Hindlimb muscle (tissue), 1 donor: ENCODE measurements at places on chromosomes 11 and 22.
A peak's percentile ranks its signal among the peaks of the same experiment; 100 is the strongest.

- DNase-seq = no peak
Measured at GRCh38 chr11:76654980-76655379, 15.6 kb downstream of the LRRC32 start.

DNA sequence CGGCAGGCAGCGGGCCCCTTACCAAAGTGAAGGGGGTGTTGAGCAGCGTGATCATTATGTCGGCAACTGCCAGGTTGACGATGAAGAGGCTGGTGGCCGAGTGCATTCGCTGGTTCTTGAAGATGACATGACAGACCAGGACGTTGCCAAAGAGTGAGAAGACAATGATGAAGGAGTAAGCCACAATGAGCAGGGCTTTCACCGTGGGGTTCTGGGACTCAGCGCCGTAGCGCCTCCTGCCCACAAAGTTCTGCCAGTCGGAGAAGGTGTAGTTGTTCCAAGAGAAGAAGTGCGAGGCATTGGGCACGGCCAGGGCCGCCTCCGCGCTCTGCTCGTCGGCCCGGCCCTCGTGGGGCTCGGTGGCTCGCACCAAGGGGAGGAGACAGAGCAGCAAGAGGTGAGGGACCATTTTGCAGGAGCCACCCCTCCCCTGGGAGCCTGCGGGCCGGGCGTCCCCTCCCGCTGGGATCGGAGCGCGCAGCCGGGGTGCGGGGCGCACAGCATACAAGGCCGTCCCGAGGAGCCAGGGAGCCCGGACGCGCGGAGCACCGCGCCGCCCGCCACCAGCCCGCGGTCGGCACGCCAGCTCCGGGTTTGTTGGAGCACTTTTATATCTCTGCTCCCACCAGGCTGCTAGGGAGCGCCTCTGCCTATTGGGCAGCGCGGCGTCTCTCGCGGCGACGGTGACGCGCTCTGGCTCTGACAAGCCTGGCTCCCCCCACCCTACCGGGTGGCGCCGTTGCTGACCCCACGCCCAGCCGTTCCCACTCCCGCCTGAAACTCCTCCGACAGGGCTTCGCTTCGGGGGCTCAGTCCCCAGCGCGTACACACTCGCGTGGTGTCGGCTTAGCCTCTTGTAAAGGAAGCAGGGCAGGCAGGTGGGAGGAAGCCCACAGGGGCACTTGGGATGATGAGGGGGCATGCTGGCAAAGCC, at the start of gene GPR83:
Gene GPR83, minus strand, starts transcription at position 581 of the 934 bp plus-strand sequence. Its CDS starts 172 bp downstream, at position 409.
- no peak for DNase-seq

DNA sequence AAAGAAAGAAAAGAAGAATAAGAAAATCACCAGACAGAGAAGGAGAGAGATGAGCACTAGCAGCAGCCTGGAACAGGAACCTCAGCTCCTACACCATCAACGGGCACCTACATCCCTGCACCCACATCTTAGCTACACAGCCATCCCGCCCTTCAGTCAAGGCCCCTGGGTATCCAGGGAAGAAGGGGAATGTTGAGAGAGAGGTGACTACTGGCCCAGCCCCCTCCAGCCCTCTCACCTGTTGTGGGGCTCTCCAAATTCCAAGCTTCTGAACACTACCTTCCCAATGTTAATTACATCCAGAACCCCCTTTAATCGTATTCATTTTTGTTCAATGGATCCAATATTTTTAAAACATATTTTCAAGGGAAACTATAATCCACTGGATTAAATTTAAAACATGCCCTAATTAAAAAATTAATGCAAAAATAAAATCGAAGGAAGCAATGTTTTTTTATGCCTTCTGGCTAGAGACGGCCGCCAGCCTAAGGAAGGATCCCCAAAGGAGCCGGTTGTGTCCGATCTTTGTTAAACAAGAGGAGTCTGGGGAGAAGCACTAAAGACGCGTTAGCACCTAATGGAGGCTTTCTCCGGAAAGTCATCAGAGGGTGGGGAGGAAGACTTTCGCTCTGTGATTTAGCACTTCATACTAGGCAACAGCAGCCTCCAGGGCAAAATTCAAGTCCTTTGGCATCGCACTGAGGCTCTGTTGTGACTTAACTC, 9.5 kb downstream of the TPST2 start:
- no peak for DNase-seq

DNA sequence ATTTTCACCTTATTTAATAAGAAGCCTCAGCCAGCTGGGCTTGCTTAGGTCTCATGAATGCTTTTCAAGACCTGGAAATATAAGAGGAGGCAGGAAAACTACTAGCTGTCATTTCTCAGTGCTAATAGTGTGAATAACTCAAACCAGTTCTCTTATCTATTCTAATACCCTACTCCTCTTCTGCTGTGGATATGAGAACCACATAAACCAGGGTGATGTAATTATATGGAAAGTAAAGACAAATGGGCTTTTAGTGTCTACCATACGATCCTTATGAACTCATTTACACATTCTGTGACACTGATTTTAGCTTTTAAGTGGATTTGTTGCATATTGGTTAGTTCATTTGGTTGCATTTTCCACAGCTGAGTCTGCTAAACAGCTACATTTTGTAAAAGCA, 8.6 kb downstream of the PDGFD start:
- no peak for DNase-seq

DNA sequence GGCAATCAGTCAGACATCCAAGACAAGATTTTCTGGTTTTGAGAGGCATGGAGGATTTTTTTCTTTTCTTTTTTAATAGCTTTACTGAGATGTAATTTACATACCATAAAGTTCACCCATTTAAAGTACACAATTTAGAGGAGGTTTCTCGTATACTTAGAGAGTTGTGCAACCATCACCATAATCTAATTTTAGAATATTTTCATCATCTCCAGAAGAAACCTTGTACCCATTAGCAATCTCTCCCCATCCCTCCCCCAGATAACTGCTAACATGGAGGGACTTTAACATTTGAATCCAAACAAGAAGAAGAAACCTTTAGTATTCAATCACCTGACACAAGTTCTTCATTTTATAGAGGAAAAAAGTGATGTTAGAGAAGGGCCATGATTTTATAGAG, 83.6 kb downstream of the CLPB start:
- no peak for DNase-seq

GRCh38 chr11:78350091-78350645, 67.5 kb downstream of the GAB2 start:
- peak; percentile 65 for DNase-seq

GRCh38 chr11:32100495-32100894, 9.6 kb downstream of the RCN1 start:
- no peak for DNase-seq

DNA sequence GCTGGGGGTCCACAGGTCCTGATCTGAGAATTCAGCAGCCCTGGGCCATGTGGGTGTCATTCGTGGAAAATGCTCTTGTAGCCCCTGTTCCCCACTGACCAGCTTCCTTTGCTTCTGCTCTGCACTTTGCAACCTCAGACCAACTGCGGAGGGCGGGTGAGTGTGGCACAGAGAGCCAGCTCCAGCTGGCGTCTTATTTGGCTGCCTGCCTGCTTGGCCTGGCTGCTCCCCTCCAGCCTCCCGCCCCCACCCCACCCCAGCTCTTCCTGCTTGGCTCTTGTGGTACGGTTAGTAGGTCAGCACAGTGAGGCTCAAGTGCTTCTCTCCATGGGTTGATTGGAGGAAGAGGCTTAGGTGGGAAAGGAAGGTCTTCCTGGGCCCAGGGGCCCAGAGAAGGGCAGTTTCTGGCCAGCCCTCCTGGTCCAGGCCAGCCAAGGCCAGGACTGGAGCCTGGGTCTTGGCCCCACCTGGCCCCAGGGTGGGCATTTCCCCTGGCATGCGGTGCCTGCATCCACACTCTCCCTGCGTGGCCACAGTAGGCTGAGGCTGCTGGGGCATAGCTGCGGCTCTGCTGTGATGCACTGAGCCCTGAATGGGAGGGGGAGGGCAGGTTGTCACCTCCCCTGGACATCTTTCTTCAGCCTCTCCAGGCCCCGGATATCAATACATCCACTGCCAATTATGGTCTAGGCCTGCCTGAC, 26.5 kb downstream of the MYO7A start:
- peak; percentile 45 for DNase-seq

DNA sequence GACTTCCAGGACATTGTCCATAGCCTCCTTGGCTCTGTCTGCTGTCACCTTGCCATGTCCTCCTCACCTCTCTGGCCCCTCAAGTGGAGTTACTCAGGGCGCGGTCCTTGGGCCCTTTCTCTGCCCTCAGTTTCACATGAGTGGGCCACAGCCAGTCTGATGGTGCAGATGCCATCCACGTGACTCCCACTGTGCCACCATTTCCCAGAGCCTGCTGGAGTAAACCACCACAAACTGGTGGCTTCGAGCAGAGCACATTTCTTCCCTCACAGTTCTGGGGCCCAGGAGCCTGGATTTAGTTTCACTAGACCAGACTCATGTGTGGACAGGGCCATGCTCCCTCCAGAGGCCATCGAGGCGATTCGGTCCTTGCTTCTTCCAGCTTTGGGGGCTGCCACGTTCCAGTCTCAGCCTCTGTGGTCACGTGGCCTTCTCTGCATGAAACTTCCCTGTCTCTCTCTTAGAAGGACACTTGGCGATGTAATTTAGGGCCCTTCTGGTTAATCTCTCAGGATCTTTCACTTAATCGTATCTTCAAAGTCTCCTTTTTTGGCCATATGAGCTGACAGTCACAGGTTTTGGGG, 14.6 kb downstream of the SMARCB1 start:
- DNase-seq = no peak

DNA sequence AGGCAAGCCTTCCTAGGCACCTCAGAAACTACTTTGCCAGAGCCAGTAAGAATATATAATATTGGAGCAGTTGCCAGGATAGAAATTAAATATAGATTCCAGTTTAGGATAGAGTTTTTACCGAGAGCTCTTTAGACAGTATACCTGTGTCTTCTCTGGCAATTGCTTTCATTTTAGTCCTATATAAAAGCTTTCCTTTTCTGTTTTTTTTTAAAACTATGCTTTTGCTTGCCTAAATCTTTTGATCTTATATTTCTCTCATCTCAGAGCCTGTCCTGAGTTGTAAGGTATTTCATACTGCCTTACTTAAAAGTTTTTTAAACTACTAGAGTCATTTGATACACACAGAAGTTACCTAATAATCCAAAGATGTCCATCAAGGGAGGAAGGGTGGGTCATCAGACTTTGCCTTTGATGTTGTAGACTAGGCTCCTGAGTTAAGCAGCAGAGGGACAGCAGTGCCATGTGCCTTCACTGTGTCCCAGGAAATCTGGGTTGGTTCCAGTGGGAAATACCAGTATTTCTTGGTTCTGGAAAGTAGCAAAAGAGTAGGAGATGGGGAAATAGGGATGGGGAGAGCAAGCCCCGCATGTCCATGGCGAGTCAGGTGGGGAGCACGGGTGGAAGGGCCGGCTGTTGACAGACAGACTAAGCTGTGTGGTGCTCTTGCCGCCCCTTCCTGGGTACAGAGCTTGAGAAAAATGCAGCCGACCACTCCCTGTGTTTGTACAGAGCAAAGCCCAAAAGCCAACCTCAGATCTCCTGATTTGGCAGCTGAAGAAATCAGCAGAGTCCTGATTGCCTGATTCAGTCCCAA, 11.2 kb downstream of the MCAM start:
- no peak for DNase-seq

- DNase-seq = no peak
Measured at GRCh38 chr11:78363024-78363619, 54.5 kb downstream of the GAB2 start.

GRCh38 chr11:67630228-67630942, 648 bp upstream of the NUDT8 start:
- peak; percentile 96 for DNase-seq

GRCh38 chr11:13391217-13391616, 71.8 kb downstream of the BTBD10 start:
- DNase-seq = no peak

DNA sequence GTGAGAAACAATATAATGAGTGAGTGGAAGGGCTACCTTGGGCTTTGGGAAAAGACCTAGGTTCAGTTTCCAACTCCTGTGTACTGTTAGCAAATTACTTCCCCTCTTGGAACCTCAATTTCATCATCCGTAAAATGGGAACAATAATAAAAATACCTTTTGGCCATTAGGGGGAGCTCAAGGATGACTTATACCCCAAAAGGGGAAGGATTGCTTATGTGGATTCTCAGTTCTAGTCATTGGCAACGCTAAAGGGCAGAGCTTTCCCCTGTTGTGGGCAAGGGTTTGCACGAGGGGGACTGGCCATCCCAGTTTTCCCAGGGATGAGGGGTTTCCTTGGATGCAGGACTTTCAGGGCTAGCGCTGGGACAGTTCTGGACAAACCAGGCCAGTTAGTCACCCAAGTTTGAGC, 3.1 kb upstream of the COMMD9 start:
- no peak for DNase-seq

- DNase-seq = peak; percentile 68
Measured at GRCh38 chr22:46592390-46592872, 27.8 kb upstream of the GRAMD4 start.

- DNase-seq = no peak
Measured at GRCh38 chr11:34508524-34508923, 5.1 kb downstream of the ELF5 start.
